NCI-H526 treated with DMSO at 0.1 percent for 48 hours (cell line): ENCODE measurements at places on chromosomes 7 and 10.
A peak's percentile ranks its signal among the peaks of the same experiment; 100 is the strongest.

DNA sequence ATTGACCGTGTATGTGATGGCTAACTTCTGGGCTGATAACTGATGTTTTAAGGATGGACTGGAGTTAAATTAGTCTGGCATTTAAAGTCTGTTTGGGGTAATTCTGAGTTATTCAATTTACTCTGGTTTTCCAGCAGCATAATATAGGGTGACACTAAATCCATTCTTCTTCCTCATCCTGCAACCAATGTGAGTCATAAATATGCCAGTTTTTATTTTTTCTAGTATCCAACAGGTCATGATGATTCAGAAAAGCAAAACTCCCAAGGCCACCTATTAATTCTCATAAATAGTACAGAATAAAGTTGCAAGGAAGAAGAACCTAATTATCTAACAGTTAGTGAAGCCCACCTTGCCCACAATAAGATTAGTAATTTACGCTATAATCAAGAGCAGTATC lies 7.5 kb upstream of the EPHB6 start:
- no peak for DNase-seq

GRCh38 chr10:128062881-128063563 lies 63.2 kb downstream of the MKI67 start:
- DNase-seq, result no peak

- no peak for DNase-seq
These were observed 112.1 kb upstream of the ABCB5 start for GRCh38 chr7:20503278-20503950.

DNA sequence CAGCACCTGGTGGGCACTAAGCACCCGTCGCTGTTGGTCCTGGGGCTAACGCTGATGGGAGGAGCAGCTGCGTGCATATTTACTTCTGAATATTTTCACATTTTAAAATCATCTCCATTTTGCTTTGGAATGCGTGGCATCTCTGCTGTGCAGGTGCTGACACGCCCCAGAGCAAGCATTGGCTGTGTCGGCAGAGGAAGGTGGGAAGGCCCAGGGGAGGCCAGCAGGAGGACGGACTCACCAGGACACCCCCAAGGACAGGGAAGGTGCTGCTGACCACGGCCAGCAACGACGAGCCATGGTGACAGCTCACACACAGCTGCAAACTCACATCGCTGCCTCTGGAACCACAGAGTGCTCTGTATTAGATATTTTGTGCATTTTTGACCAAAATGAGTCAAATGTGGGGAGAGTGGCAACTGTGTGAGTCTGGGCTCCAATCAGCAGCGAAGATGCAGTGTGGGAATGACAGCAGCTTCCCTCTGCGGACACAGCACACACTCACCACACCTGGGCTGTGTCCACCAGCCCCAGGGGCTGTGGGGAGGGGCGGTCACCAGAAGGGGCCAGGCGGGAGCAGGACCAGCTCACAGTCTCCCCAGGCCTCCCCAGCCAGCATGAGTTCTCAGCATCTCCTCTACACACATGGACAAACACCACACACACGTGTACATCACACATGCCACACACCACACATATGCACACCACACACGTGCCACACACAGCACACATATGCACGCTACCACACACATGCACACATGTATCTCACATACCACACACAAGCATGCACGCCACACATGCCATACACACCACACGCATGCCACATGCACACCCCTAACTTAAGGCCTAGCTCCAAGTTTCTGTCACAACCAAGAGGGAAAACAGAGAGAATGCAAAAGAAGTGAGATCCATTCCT lies 58.2 kb downstream of the PTPRN2 start:
- DNase-seq, result no peak

GRCh38 chr10:112981553-112981952 lies 31.5 kb downstream of the TCF7L2 start:
- peak; percentile 76 for DNase-seq

DNA sequence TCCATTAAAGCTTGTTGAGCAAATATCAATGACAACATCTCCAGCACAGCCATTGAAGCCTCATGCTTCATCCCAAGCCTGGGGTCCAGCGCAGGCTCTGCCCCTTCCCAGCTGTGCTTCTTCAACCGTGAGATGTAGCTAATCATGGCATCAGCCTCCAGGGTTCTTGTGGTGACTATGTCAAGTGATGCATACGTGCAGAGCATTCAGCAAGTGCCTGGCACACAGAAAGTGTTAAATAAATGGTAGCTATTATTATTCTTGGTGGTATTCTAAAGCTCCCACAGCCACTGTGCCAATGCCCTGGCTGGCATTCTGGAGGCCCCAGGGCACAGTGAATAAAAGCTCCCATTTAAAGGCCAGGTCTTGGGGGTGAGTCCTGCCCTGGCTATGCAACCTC lies 146.6 kb downstream of the WDR11 start:
- no peak for DNase-seq

GRCh38 chr10:131453721-131454634 lies 142.5 kb upstream of the TCERG1L start:
- DNase-seq, result peak; percentile 18

- no peak for DNase-seq
These were observed 18.1 kb downstream of the LSM8 start for GRCh38 chr7:118202061-118202460.
